ENCODE measurements at places on chromosomes 6 and 20.

- no peak for DNase-seq
Observed at GRCh38 chr6:163394659-163395058, 19.9 kb upstream of the QKI start.

- DNase-seq, result no peak
Observed at GRCh38 chr6:69580706-69581105, 216.1 kb downstream of the LMBRD1 start.

- DNase-seq, result no peak
Observed at GRCh38 chr6:81865712-81866111, 113.2 kb upstream of the TENT5A start.

DNA sequence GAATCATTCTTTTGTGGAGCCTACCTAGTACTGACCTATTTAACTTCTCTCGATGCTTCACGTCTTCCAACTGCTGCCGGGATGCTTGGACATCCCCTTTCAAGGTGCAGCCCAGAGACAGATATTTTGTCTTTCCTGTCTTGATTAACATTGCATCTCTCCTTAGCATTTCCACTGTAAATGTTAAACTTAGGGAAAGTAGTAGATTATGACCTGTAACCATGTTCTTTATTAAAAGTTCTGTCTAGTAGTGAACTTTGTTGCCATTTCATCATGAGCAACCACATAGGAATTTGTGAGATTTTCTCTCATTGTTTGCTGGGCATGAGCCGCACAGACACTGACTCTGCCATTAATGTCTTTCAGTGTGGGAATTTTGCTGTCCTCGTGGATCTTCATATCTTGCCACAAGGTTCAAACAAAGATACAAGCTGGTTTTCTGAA, 117.9 kb downstream of the JAG1 start:
- DNase-seq, result no peak

GRCh38 chr20:36549942-36550789, 8.8 kb downstream of the MYL9 start:
- DNase-seq, result no peak

GRCh38 chr6:43613721-43614395, 15.2 kb downstream of the GTPBP2 start:
- peak; percentile 28 for DNase-seq

GRCh38 chr6:169986171-169986847, 234.9 kb downstream of the ERMARD start:
- no peak for DNase-seq

DNA sequence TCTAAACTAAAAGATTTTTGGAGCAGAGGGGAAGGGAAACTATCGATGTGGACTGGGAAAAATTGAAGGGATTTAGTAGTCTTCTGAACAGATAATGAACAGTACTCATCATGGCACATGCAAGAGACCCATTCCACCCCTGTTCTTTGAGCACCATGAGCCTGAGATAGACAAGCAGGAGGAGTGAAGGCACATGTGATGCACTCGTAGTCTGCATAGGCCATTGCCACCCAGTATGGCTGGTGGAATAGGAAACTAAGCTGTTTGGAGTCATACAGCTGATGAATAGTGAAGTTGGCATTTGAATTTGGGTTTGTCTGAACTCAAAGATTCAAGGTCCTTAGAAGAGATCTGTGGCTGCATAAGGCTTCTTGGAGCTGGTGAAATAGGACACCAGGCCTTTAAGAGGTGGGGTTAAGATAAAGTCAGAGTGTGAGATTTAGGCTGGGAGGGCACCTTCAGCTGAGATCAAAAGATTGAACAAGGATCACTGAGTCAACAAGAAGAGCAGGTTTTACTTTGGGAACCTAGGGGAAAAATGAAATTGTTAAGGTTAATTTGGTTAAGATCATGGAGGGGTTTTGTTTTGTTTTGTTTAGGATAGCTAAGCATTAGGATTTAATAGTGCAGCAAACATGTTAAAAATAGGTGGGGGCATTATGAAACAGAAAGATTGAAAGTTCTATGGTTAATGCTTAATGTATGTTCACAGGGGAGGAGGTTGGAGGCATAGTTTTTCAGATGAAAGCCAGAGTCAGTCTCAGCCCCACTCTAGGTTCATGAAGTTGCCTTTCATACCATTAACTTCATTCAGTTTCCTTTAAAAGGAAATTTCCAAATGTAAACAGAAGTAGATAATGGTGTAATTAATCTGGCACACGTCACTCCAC, 148.8 kb downstream of the ARID1B start:
- no peak for DNase-seq

- DNase-seq, result no peak
Observed at GRCh38 chr6:43707767-43708166, 20.2 kb upstream of the MRPS18A start.

DNA sequence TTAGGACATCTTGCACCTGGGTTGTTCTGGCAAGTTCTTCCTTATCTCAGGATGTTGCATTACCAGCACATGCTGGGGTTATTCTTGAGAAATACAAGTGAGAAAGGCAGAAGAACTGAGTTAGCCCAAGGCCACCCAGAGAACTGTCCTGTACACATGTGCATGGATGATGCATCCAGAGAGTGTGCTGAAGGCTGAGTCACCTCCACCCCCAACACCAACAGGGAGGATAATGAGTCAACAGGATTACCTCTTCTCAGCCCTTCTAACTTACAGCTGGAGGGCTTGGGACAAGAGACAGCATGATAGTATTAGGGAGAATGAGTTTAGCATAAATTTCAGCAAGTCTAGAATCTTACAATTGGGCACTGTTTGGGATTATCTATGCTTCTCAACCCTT, 8.5 kb downstream of the SCGN start:
- DNase-seq, result no peak

DNA sequence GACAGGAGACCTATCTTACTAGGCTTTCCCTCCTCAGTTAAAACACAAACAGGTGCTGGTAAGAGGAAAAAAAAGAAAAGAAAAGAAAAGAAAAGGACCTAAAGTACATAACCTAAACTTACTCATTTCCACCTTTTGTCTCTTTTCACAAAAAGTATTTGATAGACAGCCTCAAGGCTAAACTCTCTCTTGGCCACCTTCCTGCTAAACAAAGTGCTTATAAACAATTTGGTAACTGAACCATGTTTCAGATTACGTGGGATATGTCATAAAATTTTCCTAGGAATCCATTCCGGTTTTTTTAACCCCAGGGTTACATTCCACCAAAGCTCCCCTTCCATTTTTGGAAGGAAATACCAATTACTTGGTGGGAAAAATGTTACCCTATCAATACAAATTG, 109.0 kb downstream of the PRND start:
- no peak for DNase-seq

GRCh38 chr20:32192698-32193097, 14.8 kb downstream of the PLAGL2 start:
- no peak for DNase-seq

- DNase-seq, result no peak
Observed at GRCh38 chr6:135640449-135641111, 143.0 kb upstream of the AHI1 start.

GRCh38 chr6:14499841-14500240, 382.3 kb downstream of the CD83 start:
- no peak for DNase-seq

DNA sequence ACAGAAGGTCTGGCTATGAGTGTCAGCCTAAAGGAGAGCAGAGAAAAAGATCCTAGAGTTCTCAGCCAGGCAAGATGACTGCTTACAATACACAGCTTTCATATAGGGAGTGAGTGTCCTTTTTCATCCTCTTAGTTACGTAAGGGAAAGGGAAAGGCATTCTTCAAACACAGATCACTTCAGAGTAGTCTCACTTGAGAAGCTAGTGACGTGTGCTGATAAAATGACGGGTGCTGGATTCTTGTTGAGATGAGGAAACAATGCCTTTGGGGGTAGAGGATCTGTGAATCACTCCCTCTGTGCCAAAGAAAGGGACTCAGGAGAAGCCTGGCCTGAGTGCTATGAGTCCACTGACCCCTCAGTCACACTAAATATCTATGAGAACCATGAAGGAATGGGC, 117.3 kb downstream of the QRSL1 start:
- DNase-seq, result no peak

GRCh38 chr6:53347250-53347920, 1.4 kb downstream of the ELOVL5 start:
- DNase-seq, result no peak

- DNase-seq, result no peak
Observed at GRCh38 chr6:98970469-98970868, 22.7 kb upstream of the FBXL4 start.
